Osteocyte (in vitro differentiated cells): ENCODE measurements at places on chromosomes 7 and 10. TPM values are rescaled to one million over a fixed set of nuclear protein-coding genes. Genes with fewer than 3 reads are reported as not detected.

DNA sequence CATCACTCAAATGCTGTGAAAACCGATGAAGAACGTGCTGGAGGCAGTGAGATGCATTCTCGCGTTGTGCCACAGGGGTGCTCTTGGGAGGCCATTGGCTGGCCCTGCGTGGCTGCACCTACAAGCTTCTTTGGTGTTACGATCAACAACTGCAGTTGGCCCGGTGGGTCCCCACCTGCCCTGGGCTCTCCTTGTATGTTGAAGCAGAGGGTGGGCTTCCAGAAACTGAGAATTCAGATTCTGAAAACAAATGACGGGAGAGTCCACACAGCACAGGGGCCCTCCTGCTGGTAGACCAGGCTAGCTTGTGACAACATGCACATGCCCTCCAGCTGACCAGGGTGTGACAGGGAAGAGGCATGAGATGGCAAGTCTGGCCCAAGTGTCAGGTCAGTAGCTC is 23.7 kb upstream of the DDC start:
- peak; percentile 59 for DNase-seq
- H3K27ac ChIP-seq: no peak overlapping the region
- H3K27me3 ChIP-seq: no peaks in the 10 kb centered on the region
- H3K4me3 ChIP-seq: no peak overlapping the region

- no peaks in the 10 kb centered on the region for H3K36me3 ChIP-seq
- no peaks in the 10 kb centered on the region for H3K4me1 ChIP-seq
- DNase-seq: no peak
- H3K27ac ChIP-seq: no peak overlapping the region
These were observed 125.6 kb upstream of the ZNF32 start for GRCh38 chr10:43774234-43774769.

- DNase-seq: no peak
- no peaks in the 10 kb centered on the region for H3K36me3 ChIP-seq
These were observed 149.7 kb downstream of the CELF2 start for GRCh38 chr10:11167233-11167966.

- peak overlapping the region; percentile 98 for H3K27ac ChIP-seq
- H3K36me3 ChIP-seq: no peaks in the 10 kb centered on the region
- DNase-seq: no peak
- peak overlapping the region; percentile 8 for H3K4me3 ChIP-seq
- no peaks in the 10 kb centered on the region for H3K27me3 ChIP-seq
These were observed 106.0 kb downstream of the CUBN start for GRCh38 chr10:17023386-17024298.

DNA sequence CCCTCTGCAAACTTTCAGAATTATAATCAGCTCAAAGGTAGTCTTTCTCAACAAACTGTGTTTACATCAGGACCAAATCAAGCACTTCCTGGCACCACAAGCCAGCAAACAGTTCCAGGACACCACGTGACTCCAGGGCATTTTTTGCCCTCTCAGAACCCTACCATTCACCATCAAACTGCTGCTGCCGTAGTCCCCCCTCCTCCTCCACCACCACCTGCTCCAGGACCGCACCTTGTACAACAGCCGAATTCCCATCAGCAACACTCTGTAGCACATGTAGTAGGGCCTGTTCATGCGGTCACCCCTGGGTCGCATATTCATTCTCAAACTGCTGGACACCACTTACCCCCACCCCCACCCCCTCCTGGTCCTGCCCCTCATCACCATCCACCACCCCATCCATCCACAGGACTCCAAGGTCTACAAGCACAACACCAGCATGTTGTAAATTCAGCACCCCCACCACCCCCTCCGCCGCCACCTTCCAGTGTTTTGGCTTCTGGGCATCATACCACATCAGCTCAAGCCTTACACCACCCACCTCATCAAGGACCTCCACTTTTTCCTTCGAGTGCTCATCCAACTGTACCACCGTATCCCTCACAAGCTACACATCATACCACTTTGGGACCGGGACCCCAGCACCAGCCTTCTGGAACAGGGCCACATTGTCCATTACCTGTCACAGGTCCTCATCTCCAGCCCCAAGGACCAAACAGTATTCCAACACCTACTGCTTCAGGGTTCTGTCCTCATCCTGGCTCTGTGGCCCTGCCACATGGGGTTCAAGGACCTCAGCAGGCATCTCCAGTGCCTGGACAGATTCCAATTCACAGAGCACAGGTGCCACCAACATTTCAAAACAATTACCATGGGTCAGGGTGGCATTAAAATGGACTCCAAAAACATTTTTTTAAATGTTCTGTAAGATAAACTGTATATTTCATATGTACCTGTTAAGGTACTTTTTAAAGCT is 98.7 kb downstream of the KMT2E start:
- no peaks in the 10 kb centered on the region for H3K27me3 ChIP-seq
- H3K4me3 ChIP-seq: no peak overlapping the region
- H3K27ac ChIP-seq: peak overlapping the region; percentile 54

- no peaks in the 10 kb centered on the region for H3K36me3 ChIP-seq
- H3K27me3 ChIP-seq: no peaks in the 10 kb centered on the region
- H3K27ac ChIP-seq: no peak overlapping the region
- H3K4me3 ChIP-seq: no peak overlapping the region
These were observed 181.8 kb downstream of the GPR158 start for GRCh38 chr10:25356609-25357008.

- H3K4me1 ChIP-seq: peaks cover 13% of the 10 kb centered on the region
- no peaks in the 10 kb centered on the region for H3K36me3 ChIP-seq
- H3K4me3 ChIP-seq: no peak overlapping the region
These were observed 70.2 kb upstream of the FERD3L start for GRCh38 chr7:19215412-19215811.

- H3K27me3 ChIP-seq: no peaks in the 10 kb centered on the region
- H3K36me3 ChIP-seq: peaks cover 4% of the 10 kb centered on the region
- H3K27ac ChIP-seq: no peak overlapping the region
- no peaks in the 10 kb centered on the region for H3K4me1 ChIP-seq
These were observed 111.9 kb downstream of the USP6NL start for GRCh38 chr10:11499425-11500071.

DNA sequence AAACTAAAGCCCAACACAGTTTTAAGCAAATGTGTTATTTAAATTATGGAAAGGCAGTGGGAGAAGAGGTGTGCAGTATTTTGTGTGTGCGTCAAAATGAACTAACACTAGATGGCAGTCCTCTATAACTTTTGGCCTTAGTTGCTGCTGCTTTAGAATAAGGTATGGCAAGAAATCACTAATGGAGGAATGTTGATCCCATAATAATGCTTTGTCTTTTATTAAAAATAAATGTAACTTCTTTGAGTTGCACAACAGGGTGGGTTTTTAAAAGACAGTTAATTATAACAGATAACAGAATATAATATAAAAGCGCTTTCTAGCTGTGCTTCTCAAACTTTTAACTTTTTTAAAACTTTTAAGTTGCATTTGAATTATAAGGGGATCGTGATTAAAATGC is 56.4 kb downstream of the BBS9 start:
- H3K27ac ChIP-seq: no peak overlapping the region
- no peaks in the 10 kb centered on the region for H3K4me1 ChIP-seq
- peaks cover 3% of the 10 kb centered on the region for H3K36me3 ChIP-seq
- DNase-seq: no peak

- no peaks in the 10 kb centered on the region for H3K4me1 ChIP-seq
- H3K36me3 ChIP-seq: no peaks in the 10 kb centered on the region
- no peak overlapping the region for H3K4me3 ChIP-seq
- no peak overlapping the region for H3K27ac ChIP-seq
These were observed 90.8 kb downstream of the DNAJB9 start for GRCh38 chr7:108660465-108660864.

- DNase-seq: no peak
- H3K36me3 ChIP-seq: no peaks in the 10 kb centered on the region
- no peak overlapping the region for H3K27ac ChIP-seq
- peaks cover 24% of the 10 kb centered on the region for H3K27me3 ChIP-seq
- H3K4me1 ChIP-seq: no peaks in the 10 kb centered on the region
These were observed 106.6 kb upstream of the YAE1 start for GRCh38 chr7:39459636-39460035.

DNA sequence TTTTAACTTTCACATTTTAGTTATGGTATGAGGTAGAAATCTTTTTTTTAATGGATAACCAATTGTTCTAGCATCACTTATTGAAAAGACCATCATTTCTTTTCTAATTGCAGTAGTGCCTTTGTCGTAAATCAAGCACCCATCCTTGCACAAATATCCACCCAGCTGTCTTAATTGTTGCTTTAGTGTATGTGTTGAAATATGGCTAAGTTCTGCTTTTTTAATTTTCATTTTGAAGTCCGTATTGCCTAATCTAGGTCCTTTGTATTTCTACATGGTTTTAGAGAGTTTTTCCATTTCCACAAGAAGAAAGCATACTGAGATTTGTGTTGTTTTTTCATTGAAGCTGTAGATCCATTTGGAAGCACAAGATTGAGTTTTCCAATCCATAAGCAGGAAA is 259.6 kb upstream of the SEMA3E start:
- no peaks in the 10 kb centered on the region for H3K36me3 ChIP-seq
- H3K27ac ChIP-seq: no peak overlapping the region
- H3K4me3 ChIP-seq: no peak overlapping the region
- H3K4me1 ChIP-seq: no peaks in the 10 kb centered on the region
- H3K27me3 ChIP-seq: no peaks in the 10 kb centered on the region

DNA sequence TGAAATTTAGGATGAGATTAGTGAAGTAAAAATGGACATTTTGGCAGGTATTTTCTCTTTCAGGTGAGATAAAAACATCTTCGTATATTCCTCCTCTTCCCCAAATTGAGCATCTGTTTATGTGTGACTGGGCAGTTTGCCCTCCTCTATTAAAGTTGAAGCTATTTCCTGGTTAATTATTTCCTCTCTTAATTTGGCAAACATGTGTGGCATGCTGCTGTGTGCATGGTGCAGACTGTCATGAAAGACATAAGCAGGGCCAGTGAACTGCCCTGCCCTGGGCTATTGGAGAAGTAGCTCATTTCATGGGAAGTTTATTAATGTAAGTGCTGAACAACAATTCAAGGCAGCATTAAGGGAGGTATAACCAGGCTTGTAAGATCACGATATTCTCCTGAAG is 52.6 kb downstream of the EVX1 start:
- no peaks in the 10 kb centered on the region for H3K27me3 ChIP-seq
- H3K27ac ChIP-seq: no peak overlapping the region

GRCh38 chr10:14653271-14654161 is 121.2 kb downstream of the FAM107B start:
- peak overlapping the region; percentile 98 for H3K27ac ChIP-seq
- no peaks in the 10 kb centered on the region for H3K27me3 ChIP-seq
- peaks cover 52% of the 10 kb centered on the region for H3K4me1 ChIP-seq
- peak overlapping the region; percentile 3 for H3K4me3 ChIP-seq
- DNase-seq: peak; percentile 86

- H3K36me3 ChIP-seq: no peaks in the 10 kb centered on the region
- H3K27me3 ChIP-seq: no peaks in the 10 kb centered on the region
- DNase-seq: peak; percentile 46
- H3K27ac ChIP-seq: peak overlapping the region; percentile 32
- peaks cover 31% of the 10 kb centered on the region for H3K4me1 ChIP-seq
These were observed 25.5 kb downstream of the FGFBP3 start for GRCh38 chr10:91883549-91884444.

NXPH1 gene
- not detected in 2 replicates for total RNA-seq

AHR gene
- total RNA-seq: 270 and 275 TPM in 2 replicates

GRCh38 chr10:21993360-21994001 is 10.0 kb downstream of the DNAJC1 start:
- no peaks in the 10 kb centered on the region for H3K36me3 ChIP-seq
- H3K27me3 ChIP-seq: no peaks in the 10 kb centered on the region
- no peak overlapping the region for H3K27ac ChIP-seq
- H3K4me1 ChIP-seq: peaks cover 4% of the 10 kb centered on the region
- no peak for DNase-seq

SYT15B gene
- 10.5 and 10.9 TPM in 2 replicates for total RNA-seq

GRCh38 chr10:114370199-114370598 is 34.1 kb downstream of the AFAP1L2 start:
- no peak for DNase-seq
- no peak overlapping the region for H3K4me3 ChIP-seq
- no peaks in the 10 kb centered on the region for H3K36me3 ChIP-seq
- H3K27ac ChIP-seq: no peak overlapping the region
- H3K27me3 ChIP-seq: no peaks in the 10 kb centered on the region
- H3K4me1 ChIP-seq: peaks cover 39% of the 10 kb centered on the region

DNA sequence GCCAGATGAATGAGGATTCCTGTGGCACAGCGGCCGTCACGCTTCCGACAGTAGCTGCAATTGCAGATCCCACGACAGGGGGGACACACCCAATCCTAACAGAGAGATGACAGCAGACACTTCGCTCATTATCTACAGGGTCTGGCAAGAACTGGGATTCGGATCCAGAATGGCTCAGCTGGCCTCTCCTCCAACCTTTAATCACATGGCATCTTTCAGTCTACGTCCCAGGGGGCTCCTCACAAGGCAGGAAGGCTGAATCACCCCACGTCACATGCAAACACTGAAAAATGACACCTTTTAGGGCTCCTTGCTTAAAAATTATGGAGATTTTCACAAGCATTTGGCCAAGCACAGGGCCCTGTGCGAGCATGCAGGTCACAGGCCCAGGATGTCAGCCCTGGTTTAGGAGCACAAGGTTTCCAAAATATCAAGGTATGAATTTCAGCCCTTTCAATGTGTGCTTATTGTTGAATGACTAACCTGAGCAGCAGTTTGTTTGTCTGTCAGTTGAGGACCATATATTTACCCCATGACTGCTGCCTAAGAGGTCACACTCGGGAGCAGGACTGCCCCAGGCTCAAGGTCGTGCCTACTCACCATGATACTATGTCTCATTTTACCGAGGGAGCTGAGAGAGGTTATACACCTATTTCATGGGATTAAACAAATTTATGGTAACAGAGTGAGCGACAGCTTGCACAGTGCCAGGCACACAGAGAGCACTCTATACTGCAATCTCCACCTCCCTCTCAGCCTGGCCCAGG is 42.5 kb downstream of the CDCA7L start:
- DNase-seq: no peak
- H3K4me1 ChIP-seq: peaks cover 14% of the 10 kb centered on the region
- peaks cover 59% of the 10 kb centered on the region for H3K36me3 ChIP-seq
- no peaks in the 10 kb centered on the region for H3K27me3 ChIP-seq
- H3K4me3 ChIP-seq: no peak overlapping the region

NUTM2E gene
- 0.76 and 0.89 TPM in 2 replicates for total RNA-seq

UCN3 gene
- total RNA-seq: not detected in 2 replicates

GRCh38 chr7:101465131-101465530 is 102.5 kb downstream of the COL26A1 start:
- no peak for DNase-seq
- peaks cover 6% of the 10 kb centered on the region for H3K36me3 ChIP-seq
- peaks cover 6% of the 10 kb centered on the region for H3K4me1 ChIP-seq
- H3K27ac ChIP-seq: no peak overlapping the region

PLEKHS1 gene
- 0.11 TPM in 1 of 2 replicates, not detected in the other for total RNA-seq

MRPL43 gene
- total RNA-seq: 70.5 and 81.6 TPM in 2 replicates

GRCh38 chr7:105307163-105307672 is 81.5 kb downstream of the SRPK2 start:
- no peaks in the 10 kb centered on the region for H3K36me3 ChIP-seq
- no peak for DNase-seq
- H3K27me3 ChIP-seq: no peaks in the 10 kb centered on the region
